ENCODE measurements at places on chromosomes 2 and 18. TPM values are rescaled to one million over a fixed set of nuclear protein-coding genes. Genes with fewer than 3 reads are reported as not detected.

- no peak overlapping the region for H3K4me3 ChIP-seq
- DNase-seq = no peak
- no peaks in the 10 kb centered on the region for H3K27me3 ChIP-seq
- H3K27ac ChIP-seq = no peak overlapping the region
- H3K36me3 ChIP-seq = no peaks in the 10 kb centered on the region
Measured at GRCh38 chr2:225600444-225600843, 200.9 kb downstream of the NYAP2 start.

Gene TEX44
- total RNA-seq = not detected

Gene BIN1
- total RNA-seq = 127 TPM

Gene SCN1A
- not detected for total RNA-seq

Gene HOXD12
- total RNA-seq = not detected

DNA sequence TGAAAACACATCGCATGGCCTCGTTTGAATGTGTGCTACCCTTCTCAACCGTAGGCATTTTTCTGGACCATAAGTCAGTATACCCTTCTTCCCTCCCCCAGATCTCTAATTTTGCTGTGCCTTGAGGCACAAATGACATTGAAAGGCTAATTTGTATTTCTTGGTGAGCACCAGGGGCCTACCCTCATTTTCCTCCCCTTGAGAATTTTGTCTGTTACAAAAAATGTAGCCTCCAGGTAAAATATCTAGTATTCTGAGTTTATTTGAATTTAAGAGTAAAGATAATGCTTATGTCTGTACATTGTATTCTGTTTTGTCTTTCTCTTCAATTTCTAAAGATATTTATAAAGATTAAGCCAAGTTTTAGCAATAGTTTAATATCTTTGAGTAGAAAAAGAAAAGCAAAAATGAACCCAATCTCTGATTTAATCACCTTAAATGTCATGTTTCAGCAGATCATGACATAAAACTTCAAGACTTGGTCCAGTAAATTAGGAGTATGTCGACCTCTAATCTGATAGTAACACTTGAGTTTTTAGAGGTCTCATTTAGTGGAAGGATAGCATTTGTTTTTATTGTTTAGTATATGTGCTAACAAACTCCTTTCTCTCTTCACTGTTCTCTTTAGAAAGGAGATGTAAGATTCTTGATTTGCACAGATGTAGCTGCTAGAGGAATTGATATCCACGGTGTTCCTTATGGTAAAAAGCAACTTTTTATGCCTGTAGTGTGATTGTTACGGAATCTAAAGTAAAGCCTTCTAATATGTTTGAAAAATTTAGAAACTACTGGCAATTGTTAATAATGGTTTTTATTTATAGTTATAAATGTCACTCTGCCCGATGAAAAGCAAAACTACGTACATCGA, 36.4 kb downstream of the DDX1 start:
- no peak overlapping the region for H3K27ac ChIP-seq
- no peak for DNase-seq
- H3K4me3 ChIP-seq = no peak overlapping the region
- H3K27me3 ChIP-seq = no peaks in the 10 kb centered on the region
- H3K36me3 ChIP-seq = peaks cover 61% of the 10 kb centered on the region

DNA sequence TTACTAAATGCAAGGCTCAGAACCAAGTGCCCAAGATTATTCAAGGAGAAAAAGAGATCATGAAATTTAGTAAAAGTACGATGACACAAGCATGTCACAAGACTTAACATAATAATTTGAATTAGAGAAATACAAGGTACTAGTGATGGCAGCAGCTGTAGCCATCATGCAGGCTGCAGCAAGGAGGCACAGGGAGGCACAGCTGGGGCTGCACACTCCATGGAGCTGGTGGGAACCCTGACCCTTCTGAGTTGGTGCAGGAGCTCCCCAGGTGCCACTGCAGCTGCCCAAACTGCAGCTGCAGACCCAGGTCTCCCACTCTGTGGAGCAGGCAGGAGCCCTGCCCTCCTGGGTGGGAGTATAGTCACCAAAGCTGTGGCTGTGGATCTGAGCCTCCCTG, 46.0 kb downstream of the COL3A1 start:
- no peaks in the 10 kb centered on the region for H3K27me3 ChIP-seq
- no peak for DNase-seq
- H3K36me3 ChIP-seq = no peaks in the 10 kb centered on the region
- H3K4me3 ChIP-seq = no peak overlapping the region

GRCh38 chr2:238854246-238854645, 6.4 kb downstream of the TWIST2 start:
- H3K27ac ChIP-seq = no peak overlapping the region
- no peaks in the 10 kb centered on the region for H3K36me3 ChIP-seq
- H3K4me3 ChIP-seq = no peak overlapping the region
- DNase-seq = no peak
- peaks cover 25% of the 10 kb centered on the region for H3K27me3 ChIP-seq

- no peak for DNase-seq
- H3K36me3 ChIP-seq = no peaks in the 10 kb centered on the region
- H3K4me3 ChIP-seq = no peak overlapping the region
- no peaks in the 10 kb centered on the region for H3K27me3 ChIP-seq
- peaks cover 5% of the 10 kb centered on the region for H3K4me1 ChIP-seq
- H3K27ac ChIP-seq = no peak overlapping the region
Measured at GRCh38 chr2:72130659-72131360, 16.9 kb downstream of the CYP26B1 start.

Gene GKN2
- not detected for total RNA-seq

GRCh38 chr2:53608293-53608692, 159.3 kb upstream of the CHAC2 start:
- H3K36me3 ChIP-seq = no peaks in the 10 kb centered on the region
- no peak for DNase-seq
- H3K4me1 ChIP-seq = no peaks in the 10 kb centered on the region
- peaks cover 2% of the 10 kb centered on the region for H3K27me3 ChIP-seq
- no peak overlapping the region for H3K27ac ChIP-seq

DNA sequence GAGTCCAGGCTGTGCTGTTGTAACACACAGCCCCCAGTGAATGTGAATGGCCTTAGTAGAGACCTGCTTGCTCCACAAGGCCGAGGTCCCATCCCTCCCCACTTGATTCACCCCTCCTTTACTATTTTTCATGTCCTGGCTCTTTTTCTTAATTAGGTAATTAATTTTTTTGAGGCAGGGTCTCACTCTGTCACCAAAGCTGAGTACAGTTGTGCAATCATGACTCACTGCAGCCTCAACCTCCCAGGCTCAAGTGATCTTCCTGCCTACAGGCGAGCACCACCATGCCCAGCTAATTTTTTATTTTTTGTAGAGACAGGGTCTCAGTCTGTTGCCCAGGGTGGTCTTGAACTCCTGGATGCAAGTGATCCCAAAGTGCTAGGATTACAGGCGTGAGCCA, 19.3 kb downstream of the FBLN7 start:
- H3K4me1 ChIP-seq = peaks cover 31% of the 10 kb centered on the region
- no peak overlapping the region for H3K27ac ChIP-seq
- H3K27me3 ChIP-seq = peaks cover 4% of the 10 kb centered on the region

DNA sequence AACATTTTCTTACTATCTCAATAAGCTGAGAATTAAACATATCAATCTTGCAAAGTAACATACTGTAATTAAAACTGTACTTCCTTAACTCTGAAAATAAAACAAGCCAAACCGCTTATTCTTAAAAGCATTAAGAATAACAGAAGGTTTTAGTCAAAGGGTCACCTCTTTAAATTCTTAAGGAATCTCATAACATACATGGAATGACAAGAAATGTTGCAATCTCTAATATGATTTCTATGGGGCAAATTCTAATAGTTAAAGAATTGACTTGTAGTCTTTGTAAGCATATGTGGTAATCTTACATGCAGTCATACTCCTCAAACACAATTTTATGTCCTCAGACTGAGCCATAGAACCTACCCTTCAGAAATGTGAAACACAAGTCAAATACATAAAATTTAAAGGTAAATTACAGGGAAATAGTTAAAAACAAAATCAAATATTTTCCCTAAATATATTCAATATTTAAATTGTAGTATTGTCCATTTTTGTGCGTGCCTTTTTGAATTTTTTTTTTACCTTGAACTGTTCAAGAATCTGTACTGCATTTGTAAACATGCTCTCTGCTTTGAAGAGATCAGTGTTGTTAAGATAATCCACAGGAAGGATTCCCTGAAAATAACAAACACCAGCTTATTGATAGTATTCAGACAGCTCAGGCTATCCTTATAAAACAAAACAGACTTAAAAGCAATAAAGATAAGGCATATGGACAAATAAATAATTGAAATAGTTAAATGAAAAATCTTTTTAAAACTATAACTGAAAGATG, 48.2 kb downstream of the PIGN start:
- no peaks in the 10 kb centered on the region for H3K27me3 ChIP-seq
- H3K27ac ChIP-seq = no peak overlapping the region
- H3K4me3 ChIP-seq = no peak overlapping the region
